Stimulated activated CD4-positive, alpha-beta T cell treated with anti-CD3 and anti-CD28 coated beads, Interleukin-15, amount 100 ng/mL, for 48 hours (primary cell): ENCODE measurements at places on chromosomes 1 and 21.

- no peak for DNase-seq
Observed at GRCh38 chr1:15371610-15372545, 37.8 kb upstream of the EFHD2 start.

GRCh38 chr1:157485793-157486192, 66.5 kb downstream of the FCRL5 start:
- no peak for DNase-seq

- DNase-seq, result no peak
Observed at GRCh38 chr1:85566890-85567289, 13.7 kb upstream of the CCN1 start.

- no peak for DNase-seq
Observed at GRCh38 chr1:190665045-190665444, 187.4 kb upstream of the BRINP3 start.

- DNase-seq, result no peak
Observed at GRCh38 chr1:116916533-116917445, 7.1 kb downstream of the PTGFRN start.

DNA sequence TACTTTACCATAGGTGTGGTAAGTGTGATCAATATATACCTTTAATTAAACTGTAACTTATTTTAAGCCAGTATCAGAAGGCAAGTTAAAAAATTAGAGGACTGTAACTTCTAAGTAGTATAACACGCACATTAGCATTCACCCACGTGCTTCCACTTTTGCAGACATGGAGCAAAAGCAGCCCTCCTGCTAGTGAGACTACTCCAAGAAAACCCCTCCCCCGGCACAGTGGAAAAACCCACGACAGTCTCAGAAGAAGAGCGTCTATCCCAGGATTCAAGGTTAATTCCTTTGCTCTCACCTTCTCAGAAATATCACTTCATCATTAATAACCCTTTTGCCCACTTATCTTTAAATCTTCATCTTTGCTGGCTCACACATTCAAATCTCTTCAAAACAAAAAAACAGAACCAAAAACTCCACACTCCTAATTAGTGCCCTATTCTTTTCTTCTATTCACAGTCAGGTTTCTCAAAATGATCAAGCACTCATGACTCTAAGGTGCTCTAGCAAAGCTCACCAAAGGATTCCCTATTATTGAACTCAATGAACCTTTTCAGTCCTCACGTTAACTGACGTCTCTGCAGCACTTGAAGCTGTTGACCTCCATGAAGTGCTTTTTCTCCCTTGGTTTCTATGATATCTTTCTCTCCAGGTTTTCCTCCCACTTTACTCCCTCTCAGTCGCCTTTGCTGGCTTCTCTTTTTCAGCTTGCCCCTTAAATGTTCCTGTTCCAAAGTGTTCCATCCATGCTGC, 213.5 kb downstream of the SMYD3 start:
- DNase-seq, result no peak

DNA sequence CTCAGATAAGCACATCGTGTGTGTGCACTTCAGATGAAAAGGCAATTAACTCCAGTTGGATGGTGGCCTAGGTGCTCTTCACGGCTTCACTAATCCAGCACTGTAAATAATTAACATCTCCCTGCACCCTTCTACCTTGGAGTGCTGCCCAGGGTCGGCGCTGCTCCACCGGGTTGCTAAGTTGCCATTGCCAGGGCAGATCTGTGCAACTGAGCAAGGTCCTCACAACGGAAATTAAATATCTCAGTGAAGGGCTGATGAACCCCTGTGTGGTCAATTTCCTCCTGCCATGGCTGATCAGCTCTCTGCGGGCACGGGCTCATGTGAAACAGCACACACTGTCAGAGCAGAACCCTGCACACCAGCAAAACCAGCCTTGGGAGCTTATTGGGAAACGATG, 63.2 kb downstream of the SYDE2 start:
- no peak for DNase-seq
